Hematopoietic multipotent progenitor cell (in vitro differentiated cells): ENCODE measurements at places on chromosomes 1 and 21.
A peak's percentile ranks its signal among the peaks of the same experiment; 100 is the strongest.

DNA sequence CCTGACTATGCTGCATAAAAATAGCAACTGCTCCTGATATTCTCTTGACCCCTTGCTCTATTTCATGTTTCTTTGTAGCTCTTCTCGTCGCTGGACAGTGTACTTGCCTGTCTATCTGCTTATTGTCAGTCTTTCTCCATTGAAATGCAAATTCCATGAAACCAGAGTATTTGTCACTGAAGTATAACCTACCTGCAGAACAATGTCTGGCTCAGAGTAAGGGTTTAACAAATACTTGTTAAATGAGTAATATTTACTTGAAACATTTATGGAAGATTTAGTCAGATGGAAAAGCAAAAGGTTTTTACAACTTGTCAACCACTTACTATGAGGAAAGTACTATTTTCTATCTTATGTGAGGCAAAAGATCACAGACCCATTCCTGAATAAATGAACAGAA is 19.9 kb upstream of the ERICH3 start:
- DNase-seq, result no peak

DNA sequence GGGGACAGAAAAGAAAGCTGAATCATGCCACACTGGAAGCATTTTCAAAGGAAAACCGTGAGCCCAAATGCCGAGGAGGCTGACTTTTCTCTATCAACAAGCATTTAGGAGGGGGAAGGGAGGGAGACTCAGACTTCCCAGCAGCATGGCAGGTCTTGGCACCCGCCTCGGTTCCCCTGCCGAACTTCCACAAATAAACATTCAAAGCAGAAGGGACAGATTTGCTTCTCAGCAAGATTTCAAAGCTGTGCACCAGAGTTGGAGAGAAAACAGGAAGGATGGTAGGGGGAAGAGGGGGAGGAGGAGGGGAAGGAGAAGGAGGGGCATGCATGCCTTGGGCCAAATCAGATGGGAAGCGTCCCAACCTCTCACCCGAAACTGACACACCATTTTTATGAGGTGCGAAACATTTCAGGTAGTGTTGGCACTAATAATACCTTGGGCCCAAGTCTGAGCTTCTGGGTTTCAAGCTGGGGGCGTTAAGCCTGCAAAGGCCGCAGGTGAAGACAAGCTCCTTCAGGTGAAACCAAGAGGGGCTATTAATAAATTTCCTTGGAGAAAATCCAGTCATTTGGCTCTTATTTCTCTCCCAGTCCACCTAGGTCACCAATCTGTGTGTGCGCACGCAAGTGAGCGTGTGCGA is 26.4 kb downstream of the ABCA4 start:
- DNase-seq, result peak; percentile 55

GRCh38 chr1:203408486-203409481 is 57.9 kb upstream of the FMOD start:
- no peak for DNase-seq

- no peak for DNase-seq
Measured at GRCh38 chr1:246104927-246105326, 402.2 kb downstream of the SMYD3 start.

DNA sequence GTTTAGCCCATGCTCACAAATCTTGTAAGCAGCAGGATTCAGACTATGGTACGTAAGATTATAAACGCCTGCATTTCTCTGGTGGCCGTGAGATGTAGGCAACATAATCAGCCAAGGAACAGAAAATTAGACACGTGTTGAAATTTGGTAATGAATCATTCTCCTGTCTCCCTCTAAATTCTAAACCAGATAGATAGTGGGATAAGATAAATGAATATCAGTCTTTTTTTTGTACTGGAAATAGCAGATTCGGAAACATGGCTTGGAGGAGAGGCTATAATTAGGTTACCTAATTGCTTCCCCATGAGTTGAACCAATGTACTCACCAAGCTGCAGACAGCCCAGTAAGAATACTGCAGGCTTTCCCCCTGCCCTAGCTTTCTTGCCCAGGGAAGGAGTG is 172.3 kb downstream of the TGFB2 start:
- no peak for DNase-seq

- peak; percentile 0 for DNase-seq
Measured at GRCh38 chr1:108327534-108328466, 83.9 kb upstream of the NBPF4 start.

DNA sequence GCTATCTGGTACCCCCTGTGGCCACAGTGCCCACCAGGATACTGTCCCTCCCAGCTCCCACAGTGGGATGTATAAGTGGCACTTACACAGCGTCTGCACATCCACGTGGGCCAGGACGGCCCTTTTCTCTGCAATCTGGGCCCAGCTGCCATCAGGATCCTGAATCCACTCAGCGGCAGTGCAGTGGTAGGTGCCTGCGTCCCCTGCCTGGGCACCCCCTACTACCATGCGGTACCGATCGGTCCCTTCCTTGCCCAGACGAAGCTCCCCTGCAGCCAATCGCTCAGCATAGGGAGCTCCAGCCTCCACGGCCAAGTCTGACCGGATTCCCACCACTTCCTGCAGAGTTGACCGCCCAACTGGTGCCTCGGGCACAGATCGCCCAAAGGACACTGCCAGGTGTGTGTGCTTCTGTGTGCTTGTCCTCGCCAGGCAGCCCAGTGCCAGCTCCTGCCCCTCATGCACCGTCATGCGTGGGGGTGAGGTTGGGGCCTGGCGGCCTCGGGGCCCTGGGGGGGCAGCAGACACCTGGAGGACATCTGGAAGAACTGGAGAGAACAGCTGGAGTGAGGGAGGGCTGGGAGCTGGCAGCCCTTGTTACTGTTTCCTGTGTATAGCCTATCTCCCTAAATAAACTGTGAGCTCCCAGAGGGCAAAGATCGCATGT is 4.7 kb downstream of the IGSF8 start:
- DNase-seq, result no peak

GRCh38 chr1:203428981-203429599 is 46.5 kb upstream of the PRELP start:
- no peak for DNase-seq

GRCh38 chr1:177976596-177976995 is 6.7 kb upstream of the SEC16B start:
- no peak for DNase-seq

GRCh38 chr21:35779690-35780570 is 280.4 kb downstream of the SETD4 start:
- no peak for DNase-seq

DNA sequence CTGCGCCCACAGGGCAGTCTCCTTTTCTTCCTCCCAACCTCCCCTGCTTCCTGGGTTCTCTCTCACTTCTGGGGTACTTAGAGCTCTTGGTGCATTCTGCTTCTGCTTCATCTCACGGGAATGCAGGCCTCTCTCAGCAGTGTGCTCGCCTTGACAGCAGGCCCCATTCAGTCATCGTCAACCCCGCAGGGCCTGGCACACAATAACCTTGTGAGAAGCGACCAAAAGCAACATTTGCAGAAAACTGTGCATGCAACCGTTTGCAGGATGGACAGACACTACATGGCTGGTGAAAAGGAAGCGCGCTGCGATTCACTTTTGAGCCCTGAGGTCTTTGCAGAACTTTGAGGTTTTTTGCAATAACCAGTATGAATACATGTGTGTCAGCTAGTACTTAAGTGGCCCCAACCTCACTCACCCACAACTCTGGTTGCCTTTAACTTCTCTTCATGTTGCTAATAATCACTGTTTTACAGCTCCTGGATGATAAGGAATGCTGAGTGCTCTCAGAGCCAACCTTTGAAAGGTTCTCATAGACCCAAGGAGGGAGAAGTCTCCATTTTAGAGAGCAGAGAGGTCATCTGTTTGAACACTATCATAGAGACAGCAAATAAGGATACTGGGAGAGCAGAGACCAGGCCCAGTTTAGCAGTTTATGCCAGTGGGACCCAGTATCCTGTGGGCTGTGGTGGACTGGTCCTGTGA is 2.5 kb upstream of the CD160 start:
- no peak for DNase-seq

- DNase-seq, result no peak
Measured at GRCh38 chr1:5903680-5904079, 88.5 kb downstream of the NPHP4 start.

- DNase-seq, result peak; percentile 68
Measured at GRCh38 chr1:234978397-234979295, 150.0 kb downstream of the TOMM20 start.

GRCh38 chr1:15153184-15153841 is at the start of gene TMEM51:
Gene TMEM51 (plus strand): TSS chr1:15153747. CDS start chr1:15215088, 61,341 bp downstream.
- DNase-seq, result no peak

- DNase-seq, result no peak
Measured at GRCh38 chr1:115373305-115373704, 35.3 kb upstream of the NGF start.

GRCh38 chr1:145916745-145917144 is 1.8 kb downstream of the PEX11B start:
- DNase-seq, result no peak

DNA sequence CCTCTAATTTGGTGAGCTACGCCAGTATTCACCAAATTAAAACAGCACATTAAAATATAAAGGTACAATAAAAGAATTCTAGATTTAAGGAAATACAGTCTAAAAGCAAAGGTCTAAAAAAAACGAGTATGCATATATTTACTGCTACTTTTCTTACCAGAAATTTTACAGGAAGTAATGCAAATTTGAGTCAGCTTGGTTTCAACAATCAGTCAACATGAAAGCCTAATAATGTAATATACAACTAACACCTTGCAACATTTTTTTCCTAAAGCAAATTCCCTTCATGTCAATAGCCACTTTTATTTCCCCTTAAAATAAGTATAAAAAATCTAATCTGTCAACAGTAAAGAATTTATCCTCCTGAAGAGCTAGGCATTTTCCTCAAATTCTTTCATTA is 11.9 kb downstream of the PTP4A2 start:
- DNase-seq, result no peak

DNA sequence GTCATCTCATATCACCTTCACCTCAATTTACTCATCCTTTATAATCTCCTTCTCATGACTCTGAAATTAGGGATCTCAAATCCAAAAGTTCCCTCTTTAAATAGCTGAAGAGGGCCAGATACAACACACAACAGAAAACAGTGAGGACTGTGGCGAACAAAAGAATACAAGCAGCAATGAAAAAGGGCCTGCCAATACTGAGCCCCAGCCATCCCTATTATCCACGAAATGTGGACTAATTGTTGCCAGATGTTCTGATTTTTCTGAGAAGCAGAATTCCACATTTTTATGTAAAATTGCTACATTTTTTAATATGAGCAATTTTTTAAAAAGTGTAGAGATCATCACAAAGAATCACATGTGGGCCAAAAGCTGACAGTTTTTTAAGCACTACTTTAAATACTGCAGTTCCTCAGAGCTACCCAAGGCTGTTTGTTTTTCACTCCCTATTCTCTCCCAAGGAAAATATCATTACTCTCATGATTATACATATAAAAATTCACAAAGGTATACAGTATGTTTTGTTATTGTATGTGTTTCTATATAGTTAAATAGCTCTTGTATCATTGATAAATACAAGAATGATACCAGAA is 90.0 kb downstream of the ASH1L start:
- DNase-seq, result no peak

DNA sequence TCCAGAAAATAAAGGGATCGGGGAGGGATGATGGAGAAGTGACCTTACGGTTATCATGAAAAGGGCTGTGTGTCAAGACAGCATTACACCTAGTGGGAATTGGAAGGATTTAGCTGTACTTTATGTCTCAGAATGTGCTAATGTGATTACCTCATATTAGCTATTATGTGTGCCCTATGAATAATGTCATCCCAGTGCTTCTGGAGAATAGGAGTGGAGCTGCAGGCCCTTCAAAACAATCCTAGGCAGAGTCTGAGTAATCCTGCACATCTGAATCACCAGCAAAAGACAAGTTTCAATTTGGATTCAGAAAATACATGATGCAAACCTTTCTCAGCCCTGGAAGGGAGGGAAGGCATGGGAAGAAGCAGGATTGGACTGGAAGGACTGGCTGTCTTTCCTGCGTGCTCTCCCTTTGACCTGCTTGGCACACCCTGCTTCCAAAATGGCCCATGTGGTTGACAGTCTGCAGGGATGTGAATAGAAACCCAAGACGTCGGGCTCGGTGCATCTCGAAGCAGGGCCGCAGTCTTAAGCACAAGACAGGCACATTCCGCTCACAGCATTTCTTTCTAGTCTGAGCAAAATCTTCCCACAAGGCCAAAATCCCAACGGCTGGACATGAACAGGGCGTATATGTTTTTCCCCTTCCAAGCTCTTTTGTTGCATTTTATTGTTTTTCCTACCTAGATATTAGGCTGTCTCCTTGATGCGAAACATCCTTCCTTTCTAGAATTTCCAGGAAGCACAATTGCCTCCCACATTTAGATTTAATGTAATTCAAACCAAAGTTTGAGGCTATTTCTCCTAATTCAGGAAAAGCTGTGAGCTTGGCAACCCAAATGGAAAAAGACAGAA is 54.3 kb upstream of the TARBP1 start:
- no peak for DNase-seq

- DNase-seq, result no peak
Measured at GRCh38 chr1:15412843-15413242, 3.2 kb downstream of the EFHD2 start.

DNA sequence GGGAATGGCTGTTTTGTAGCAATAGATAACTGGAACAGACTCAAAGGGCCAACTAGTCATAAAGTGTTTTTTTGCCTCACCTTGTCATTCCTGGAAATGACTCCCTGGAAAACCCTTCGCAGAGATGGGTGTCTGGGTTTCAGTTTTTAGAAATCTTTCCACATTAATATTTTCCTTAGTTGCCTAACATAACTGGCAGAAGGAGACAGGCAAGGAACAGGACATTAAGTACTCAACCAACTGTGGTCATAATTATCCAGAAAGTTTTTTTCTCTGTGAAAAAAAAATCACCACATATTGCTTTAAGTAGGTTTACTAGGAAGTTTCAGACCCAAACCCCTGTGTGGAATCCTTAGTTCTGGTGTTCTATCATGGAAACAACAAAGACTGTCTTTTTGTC is 3.4 kb upstream of the CMPK1 start:
- DNase-seq, result no peak

DNA sequence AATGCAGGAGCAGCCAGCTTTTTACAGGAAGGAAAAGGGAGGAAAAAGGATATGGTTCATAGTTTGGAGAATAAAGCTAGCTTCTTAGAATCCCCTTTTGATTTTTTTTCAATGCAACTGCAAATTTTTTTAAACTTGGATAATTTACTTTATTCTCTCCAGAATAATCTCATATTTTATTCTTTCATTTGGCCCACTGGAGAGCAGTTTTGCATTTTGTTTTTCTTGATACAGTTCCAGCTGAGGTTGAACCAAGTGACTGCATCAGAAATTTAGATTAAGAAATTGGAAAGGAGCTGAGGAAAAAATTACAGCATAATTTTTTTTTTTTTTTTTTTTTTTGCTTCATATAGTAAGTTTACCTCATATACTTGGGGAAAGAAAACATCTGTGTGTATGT is 22.8 kb downstream of the GABPA start:
- DNase-seq, result no peak

GRCh38 chr1:184691719-184692324 is 62.8 kb downstream of the EDEM3 start:
- DNase-seq, result peak; percentile 23

DNA sequence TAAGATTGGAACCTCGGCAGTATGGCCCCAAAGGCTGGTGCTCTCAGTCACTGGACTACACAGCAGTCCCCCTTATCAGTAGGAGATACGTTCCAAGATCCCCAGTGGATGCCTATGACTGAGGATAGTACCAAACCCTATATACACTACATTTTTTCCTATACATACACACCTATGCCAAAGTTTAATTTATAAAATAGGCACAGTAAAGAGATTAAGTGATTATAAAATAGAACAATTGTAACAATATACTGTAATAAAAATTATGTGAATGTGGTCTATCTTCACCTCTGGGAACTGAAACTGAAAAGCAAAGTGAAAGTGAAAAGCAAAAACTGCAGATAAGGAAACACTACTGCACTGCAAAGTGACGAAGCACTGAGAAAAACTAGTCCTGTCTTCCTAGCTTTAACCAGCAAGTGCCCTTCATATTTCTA is 96.8 kb downstream of the INTS7 start:
- no peak for DNase-seq

GRCh38 chr1:206727981-206728696 is 42.4 kb upstream of the IL19 start:
- DNase-seq, result no peak
